ENCODE measurements at places on chromosomes 7 and 10.

GRCh38 chr10:128867210-128867609, 599.8 kb upstream of the MGMT start:
- no peak for DNase-seq

- DNase-seq: peak; percentile 59
Measured at GRCh38 chr10:101441541-101442455, 87.8 kb downstream of the BTRC start.

DNA sequence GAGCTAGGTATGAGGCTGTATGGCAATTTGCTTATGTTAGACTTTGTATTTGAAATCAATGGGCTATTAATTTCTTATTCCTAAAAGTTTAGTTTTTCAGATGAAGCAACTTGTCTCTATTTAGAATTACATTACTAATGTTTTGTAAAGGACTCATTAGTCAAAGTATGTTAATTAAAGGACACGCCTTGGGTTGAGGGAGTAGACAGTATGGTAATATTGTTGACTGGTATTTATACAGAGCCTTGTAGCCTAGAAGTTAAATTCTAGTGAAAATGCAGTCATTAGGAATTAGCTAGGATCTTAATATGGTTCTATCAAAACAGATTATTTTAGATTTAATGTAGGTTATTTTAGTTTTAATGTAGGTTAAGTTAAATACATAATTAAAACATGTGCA, 6.2 kb downstream of the CDK14 start:
- no peak for DNase-seq

DNA sequence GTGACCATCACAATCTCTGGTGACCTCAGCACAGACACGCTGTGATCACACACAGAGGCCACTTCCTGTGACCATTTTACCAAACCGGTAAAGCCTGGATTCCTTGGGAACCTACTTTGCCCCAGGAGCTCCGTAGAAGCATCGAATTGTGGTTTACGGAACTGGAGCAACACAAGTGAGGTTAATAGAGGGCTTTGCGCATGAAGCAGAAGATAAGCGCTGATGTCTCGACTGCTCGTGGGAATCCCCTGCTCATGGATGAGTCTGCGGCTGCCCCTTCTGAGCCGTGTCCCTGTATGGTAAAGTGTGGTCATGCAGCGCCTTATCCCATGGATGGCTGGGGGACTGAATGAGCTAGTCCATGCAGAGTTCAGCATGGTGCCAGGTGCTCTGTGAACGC, 53.6 kb downstream of the VIPR2 start:
- DNase-seq: no peak

DNA sequence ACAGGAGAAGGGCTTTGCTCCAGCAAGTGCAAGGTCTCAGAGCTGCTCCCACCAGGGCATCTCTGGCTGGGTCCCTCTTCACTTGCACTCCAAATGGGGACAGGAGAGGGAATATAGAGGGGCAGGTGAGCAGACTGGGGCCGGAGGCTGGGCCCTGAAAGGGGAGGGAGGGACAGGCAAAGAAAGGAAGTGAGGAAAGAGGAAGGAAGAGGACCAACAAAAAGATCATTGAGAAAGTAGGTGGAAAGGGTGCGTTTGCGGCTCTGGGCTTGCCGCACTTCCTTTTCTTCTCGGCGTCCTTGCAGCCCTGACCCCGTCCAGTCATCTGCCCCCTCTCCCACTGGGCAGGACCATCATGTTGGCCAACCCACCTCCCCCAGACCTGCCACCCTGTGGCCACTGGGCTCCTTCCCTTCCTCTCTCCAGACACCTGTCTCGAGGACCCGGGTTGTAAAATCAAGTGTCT, 14.0 kb downstream of the ITPRIP start:
- DNase-seq: no peak

- peak; percentile 40 for DNase-seq
Measured at GRCh38 chr10:5927306-5927705, 37.3 kb downstream of the FBH1 start.

DNA sequence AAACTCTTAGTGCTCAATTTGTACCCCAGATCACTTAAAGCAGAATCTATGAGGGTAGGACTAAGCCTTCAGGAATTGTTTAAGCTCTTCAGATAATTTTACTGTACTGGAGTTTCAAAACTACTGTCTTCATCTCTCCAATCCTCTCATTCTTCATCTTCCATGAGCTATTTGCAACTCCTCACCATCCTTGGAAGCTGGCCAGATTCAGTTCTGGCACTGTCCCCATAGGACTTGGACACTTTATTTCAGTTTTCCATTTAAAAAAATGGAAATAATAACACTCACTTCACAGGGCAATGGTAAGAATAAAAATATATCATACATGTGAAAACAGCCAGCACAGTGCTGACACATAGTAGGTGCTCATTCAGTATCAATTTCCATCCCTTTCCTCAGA, 74.6 kb downstream of the PPP1R17 start:
- no peak for DNase-seq

- no peak for DNase-seq
Measured at GRCh38 chr10:31399631-31400030, 80.6 kb downstream of the ZEB1 start.

DNA sequence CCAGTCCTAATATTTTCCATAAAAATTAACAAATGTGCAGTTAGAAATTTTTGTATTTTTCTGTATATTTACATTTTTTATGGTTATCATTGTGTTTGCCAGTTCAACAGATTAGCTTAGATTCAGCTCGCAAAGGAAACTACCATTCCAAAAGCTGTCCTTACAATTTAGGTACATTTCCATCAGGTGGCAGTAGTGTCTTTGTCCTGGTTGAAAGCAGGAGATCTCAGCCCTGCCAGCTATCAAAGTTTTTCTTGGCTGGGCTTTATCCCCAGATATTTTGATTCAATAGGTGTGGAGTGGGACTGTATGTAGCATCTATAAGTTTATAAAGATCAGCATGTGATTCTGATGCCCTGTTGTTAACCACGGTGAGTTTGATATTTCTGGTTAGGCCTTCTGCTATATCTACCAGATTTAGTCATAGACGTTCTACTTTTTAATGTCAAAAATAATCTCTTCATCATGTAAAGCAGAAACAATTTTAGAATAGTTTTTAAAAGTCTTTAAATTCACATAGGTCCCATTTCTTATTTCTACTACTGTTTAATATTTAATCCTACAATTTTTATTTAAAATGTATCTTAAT, 15.5 kb upstream of the ICA1 start:
- no peak for DNase-seq

DNA sequence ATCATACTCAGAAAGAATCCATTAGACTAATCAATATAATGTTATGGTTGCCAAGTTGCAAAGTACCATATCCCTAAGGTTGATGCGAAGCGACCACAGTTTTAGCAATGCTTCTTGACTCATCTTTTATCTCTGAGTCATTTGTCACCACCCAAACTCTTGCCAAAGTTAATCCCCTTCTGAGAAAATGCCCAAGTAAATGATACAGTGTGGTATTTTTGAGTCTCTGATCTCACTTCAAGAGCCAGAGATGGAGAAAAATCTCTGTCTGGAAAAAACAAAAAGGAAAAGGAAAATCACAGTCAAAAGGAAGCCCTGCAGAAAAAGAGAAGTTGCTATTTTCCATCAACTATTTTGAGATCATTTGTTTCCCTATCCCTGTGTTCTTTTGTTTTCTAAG, 26.7 kb upstream of the OTUD1 start:
- peak; percentile 78 for DNase-seq

DNA sequence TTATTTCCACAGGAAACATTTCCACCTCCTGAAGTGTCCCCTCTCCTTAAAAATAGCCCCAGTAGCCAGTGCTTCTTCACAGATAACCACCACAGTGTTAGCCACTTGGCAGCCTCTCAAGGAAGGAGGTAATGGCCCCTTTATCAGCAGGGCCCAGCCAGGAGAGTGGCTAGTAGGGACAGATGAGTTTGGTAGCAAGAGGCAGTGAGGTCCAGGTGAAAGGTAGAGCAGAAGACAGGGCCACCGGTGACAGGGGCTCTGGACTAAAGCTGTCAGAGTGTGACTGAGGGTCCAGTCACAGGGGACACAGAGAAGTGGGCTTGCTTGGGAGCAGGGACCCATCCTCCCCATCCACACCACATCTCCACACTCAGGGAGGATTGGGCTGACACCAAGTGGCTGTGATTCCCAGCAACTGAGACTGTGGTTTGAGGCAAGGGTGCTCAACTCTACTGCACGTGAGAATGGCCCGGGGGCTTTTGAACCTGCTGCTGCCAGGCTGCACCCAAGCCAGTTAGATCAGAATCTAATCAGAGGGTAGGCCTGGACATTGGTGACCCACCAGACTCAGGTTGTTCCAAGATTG, 52.2 kb downstream of the C10orf120 start:
- no peak for DNase-seq

GRCh38 chr7:151291206-151291605, 42.7 kb upstream of the SMARCD3 start:
- no peak for DNase-seq

All from EL (cell line).